ENCODE measurements at places on chromosomes 11 and 22. TPM values are rescaled to one million over a fixed set of nuclear protein-coding genes. Genes with fewer than 3 reads are reported as not detected.

GRCh38 chr11:63280920-63281319, 37.5 kb upstream of the SLC22A25 start:
- no peak for DNase-seq

DNA sequence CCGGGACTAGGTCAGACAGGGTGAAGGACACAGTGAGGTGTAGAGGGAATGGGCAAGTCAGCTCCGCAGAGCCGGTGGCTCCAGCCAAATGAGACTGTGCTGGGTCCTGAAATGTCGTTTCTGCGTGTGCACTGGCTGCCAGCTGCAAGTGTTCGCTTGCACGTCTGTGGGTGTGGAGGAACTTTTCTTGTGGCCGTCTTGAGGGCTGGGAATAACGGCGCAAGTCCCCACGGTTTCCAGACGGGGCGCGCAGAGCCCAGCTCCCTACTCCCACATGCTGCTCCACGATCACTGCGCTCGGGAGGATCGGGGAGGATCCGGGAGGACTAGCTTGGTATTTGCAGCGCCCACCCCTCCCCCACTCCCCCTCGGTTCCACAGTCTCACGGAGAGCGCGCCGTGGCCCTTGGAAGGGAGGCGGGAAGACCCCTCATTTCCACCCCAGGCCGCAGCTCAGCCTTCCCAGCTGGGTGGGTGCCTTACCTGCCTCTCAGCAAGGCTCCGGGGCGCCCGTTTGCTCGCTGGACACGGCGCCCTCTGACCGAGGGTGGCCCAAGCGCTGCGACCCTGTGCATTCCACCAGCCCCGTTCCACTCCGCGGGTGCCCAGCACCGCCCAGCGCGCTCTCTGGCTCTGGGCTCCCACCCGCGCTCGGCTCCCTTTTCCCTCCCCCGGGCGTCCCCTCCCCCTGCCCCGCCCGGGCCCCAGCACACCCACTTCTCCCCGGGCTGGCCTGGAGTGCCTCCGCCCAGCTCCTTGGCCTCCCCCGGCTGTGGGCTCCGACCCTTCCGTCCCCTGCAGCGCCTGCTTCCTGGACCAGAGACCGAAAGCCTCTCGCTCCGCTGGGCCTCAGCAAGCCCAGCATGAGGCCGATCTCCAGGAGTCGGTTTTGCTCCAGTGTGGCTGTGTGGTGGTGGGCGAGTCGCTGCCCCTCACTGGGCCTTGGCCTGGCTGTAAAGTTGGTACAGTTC, at the start of gene KCNE3:
Gene KCNE3 (minus strand): TSS at position 634 of the 970 bp plus-strand sequence. CDS start 9,986 bp downstream, outside the sequence.
- peak; percentile 52 for DNase-seq

DNA sequence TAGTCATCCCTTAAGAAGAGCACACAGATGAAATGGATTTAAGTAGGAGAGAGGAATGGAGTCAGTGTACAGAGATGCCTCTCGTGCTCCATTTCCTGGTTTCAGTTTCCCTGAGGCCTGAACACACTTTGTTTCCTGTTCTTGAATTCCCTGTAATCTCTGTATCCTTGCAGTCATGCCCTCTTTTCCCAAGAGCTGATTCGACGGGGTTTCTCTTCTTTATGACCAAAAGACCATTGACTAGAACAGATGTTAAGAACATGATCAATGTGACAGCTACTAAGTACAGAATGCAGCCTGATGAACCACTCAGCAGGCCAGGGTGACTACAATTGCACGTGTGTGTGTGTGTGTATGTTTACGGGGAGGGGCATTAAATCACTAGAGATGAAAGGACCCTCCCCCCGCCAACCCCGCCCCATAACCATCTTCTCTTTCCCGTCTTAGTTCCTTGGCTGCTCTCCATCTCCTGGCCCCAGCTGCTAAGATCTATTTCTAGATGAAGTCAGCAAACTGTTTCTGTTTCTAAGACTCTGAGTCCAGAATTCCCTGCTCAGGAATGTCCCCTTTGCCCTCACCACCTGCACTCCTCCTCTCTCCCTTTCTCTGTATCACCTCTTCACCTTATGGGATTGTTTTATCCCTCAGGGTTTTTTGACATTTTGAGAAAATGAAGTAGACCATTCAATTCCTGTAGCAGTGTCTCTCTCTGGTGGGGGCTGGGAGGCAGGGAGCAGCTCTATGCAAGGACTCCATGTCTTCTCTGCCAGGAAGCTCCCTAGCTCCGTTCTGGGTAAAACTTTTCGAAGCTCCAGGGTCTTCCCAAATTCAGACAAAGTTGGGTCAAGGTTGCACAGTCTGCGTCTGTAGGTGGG, 26.0 kb downstream of the SLC22A6 start:
- DNase-seq: no peak

GRCh38 chr11:64086258-64087123, 50.8 kb downstream of the FLRT1 start:
- no peak for DNase-seq

DNA sequence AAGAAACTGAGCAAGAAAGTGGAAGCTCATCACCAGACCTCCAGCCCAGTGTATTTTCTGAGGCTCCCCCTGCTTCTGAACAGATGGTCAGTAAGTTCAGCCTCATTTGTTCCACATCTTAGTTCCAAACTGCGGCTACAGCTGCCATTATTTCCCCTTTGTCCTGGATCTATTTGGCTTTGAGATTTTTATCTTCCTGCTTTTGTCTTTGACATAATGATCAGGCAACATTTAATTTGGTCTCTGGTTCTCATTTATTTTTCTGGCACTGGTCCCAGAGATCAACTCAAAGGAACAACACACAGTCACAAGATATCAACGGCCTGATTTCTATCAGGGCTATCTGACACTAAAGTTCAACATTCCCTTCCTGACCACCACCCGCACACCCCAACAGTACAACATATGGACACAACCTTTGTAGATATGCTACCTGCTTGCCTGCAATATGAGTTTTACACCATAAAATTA, 137.5 kb downstream of the FAM76B start:
- no peak for DNase-seq

DNA sequence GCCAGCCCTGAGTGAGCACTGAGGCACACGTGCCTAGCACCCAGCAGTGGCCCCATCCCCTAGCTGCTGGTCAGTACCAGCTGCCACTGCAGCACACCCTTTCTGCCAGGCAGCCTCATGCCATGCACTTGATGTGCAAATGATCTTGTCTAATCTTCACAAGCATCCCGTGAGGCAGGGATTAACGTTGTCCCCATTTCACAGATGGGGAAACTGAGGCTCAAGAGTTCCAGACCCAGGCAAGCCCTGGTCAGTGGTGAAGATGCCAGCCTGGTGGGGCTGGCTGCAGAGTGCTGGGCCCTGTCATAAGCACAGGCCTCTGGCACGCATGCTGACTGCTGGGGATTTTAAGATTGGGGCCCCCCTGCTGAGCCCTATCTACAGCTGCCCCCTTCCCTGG, 8.4 kb upstream of the CDKN1C start:
- no peak for DNase-seq

DNA sequence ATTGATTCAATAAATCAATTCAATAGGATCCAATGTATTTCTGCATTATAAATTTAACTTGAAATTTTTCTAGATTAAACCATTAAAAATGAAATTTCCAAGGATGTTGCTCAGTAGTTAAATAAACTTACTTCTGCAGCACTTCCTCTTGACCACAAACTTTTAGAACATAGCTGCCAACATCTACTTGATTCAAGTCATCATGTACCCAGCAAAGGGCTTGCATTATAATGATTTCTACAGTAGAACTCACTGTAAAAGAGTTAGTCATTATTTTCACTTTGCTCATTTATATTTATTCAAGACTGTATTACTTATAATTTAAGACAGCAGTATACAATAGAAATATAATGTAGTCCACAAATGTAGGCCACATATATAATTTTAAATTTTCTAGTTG, 59.2 kb downstream of the PIK3C2A start:
- DNase-seq: no peak

DNA sequence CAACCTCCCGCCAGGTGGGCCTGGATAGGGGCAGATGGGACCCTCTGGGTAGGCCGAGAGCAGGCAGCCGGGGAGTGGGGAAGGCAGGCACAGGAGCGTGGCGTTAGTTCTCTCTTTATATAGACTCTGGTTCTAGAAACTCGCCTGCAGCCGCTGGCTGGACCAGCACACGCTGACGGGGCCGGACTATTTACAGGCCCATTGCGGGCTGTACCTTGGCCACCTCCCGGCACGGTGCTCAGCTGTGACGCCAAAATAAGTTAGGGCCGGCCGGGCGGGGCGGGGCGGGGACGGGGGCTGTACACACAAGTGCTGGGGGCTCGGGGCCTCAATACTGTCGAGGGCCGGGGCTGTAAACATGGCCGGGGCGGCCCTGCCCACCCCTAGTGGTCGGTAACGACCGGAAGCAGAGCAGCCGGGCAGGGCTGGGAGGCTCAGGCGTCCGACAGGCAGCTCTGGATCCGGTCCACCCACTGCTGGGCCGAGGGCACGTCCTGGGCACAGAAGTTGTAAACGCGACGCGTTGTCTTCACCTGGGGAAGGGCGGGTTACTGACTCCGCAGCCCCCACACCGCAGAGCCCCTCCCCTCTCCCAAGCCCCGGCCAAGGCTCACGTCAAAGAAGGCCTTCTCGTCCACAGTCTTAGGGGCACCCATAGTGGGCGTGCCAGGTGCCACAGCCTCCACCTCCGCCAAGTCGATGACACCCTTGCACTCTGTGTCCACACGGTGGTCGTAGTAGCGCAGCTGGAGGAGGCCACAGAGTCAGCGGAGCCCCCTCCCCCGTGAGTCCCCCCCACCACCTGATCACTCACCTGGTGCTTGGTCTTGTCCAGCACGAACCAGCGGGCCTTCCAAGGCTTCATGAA, 27.9 kb downstream of the SBF1 start:
- no peak for DNase-seq

- no peak for DNase-seq
Measured at GRCh38 chr11:73969091-73969490, 13.6 kb downstream of the UCP2 start.

GRCh38 chr22:30665266-30665665, 2.4 kb downstream of the DUSP18 start:
- no peak for DNase-seq

- DNase-seq: no peak
Measured at GRCh38 chr22:46726066-46726985, 11.7 kb downstream of the CERK start.

- no peak for DNase-seq
Measured at GRCh38 chr11:7910286-7910788, 20.7 kb downstream of the OR10A6 start.

GRCh38 chr11:76629853-76630599, 40.5 kb downstream of the LRRC32 start:
- DNase-seq: no peak

- no peak for DNase-seq
Measured at GRCh38 chr22:40414311-40414710, 43.9 kb downstream of the SGSM3 start.

GRCh38 chr22:24986816-24987215, 34.3 kb downstream of the KIAA1671 start:
- no peak for DNase-seq

- DNase-seq: no peak
Measured at GRCh38 chr11:125399945-125400344, 96.1 kb downstream of the FEZ1 start.

- DNase-seq: no peak
Measured at GRCh38 chr11:125688066-125688465, 7.4 kb upstream of the ACRV1 start.

- DNase-seq: peak; percentile 83
Measured at GRCh38 chr22:30425616-30426387, at the start of gene MTFP1. Gene MTFP1 (plus strand): TSS chr22:30425768. CDS start chr22:30425880, 112 bp downstream.

GRCh38 chr11:22923561-22923960, 63.3 kb upstream of the CCDC179 start:
- DNase-seq: no peak

DNA sequence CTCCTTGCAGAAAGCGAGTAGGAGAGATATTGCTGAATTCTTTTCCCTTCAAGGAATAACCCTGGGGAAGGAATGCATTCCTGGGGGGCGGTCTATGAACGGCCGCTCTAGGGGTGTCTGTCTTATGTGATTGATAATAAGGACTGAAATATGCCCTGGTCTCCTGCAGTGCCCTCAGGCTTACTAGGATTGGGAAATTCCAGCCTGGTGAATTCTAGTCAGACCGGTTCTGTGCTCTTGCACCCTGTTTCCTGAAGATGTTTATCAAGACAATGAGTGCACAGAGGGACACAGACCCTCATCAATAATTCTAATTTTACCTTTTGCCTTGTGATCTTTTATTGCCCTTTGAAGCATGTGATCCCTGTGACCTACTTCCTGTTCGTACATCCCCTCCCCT, 140.7 kb downstream of the LUZP2 start:
- DNase-seq: peak; percentile 23

GRCh38 chr11:72643547-72643946, 30.7 kb downstream of the PDE2A start:
- DNase-seq: no peak

Gene PARVA
- 10.4 TPM for total RNA-seq

Gene MAFF
- 4.6 TPM for total RNA-seq

Gene NXPE4
- total RNA-seq: not detected

Gene RAB3IL1
- 7.2 TPM for total RNA-seq

Gene OR8G5
- total RNA-seq: not detected

Gene KCTD14
- total RNA-seq: 15.7 TPM

Gene P2RX6
- 0.13 TPM for total RNA-seq

Gene TESMIN
- 91.9 TPM for total RNA-seq

Gene DEUP1
- total RNA-seq: 0.44 TPM

Gene RTN4RL2
- total RNA-seq: 13.8 TPM

Gene TMEM45B
- total RNA-seq: 0.59 TPM

Gene MRGPRE
- not detected for total RNA-seq

Gene MGAT3
- 10.3 TPM for total RNA-seq

All from WTC11 (cell line).